Dermis lymphatic vessel endothelial cell (primary cell): ENCODE measurements at places on chromosomes 1 and 21. TPM values are rescaled to one million over a fixed set of nuclear protein-coding genes. Genes with fewer than 3 reads are reported as not detected.

APP gene
- 873 and 1,110 TPM in 2 replicates for total RNA-seq

CHRM3 gene
- under 0.01 and 0.09 TPM in 2 replicates for total RNA-seq

LRRC7 gene
- total RNA-seq: 0.09 and 0.11 TPM in 2 replicates

AADACL4 gene
- total RNA-seq: not detected in 2 replicates

TMEM125 gene
- not detected in 2 replicates for total RNA-seq

ETV3L gene
- total RNA-seq: not detected in 2 replicates

FYB2 gene
- not detected in 2 replicates for total RNA-seq

KIF21B gene
- 2.9 and 3.6 TPM in 2 replicates for total RNA-seq

KRTAP10-6 gene
- under 0.01 TPM in 1 of 2 replicates, not detected in the other for total RNA-seq

SPRR5 gene
- not detected in 2 replicates for total RNA-seq
